Memory B cell (primary cell): ENCODE measurements at places on chromosomes 11 and 22.
A peak's percentile ranks its signal among the peaks of the same experiment; 100 is the strongest.

- DNase-seq = no peak
These were observed 621 bp downstream of the SGSM1 start for GRCh38 chr22:24806663-24807001.

GRCh38 chr22:33515795-33516194 is 404.5 kb downstream of the LARGE1 start:
- DNase-seq = no peak

DNA sequence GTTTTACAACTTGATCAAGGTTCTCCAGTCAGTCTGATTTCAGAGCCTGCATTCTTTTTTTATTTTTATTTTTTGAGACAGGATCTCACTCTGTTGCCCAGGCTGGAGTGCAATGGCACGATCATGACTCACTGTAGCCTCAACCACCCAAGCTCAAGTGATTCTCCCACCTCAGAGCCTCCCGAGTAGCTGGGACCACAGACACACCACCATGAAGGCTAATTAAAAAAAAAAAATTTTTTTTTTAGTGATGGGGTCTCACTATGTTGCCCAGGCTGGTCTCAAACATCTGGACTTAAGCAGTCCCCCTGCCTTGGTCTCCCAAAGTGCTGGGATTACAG is 117.2 kb upstream of the NAV2 start:
- no peak for DNase-seq

DNA sequence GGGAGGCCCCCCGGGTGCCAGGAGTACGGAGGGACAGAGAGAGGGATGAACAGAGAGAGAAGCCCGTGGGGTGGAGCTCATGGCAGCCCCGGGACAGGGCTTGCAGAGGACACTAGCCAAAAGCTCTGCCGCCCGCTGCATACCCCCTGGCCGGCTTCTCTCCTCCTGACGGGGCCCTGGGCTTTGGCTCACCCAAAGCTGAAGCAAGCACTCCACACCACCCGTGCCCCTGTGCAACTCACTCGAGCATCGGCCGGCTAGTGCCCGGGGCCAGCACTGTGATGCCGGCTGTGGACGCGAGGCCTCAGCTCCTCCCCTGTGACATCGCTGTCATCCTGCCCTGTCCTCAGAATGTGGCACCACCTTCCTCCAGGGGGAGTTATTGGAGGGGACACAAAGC is 429.6 kb downstream of the BRD1 start:
- DNase-seq = no peak

GRCh38 chr22:21622919-21623647 is 6.7 kb downstream of the YDJC start:
- DNase-seq = no peak

DNA sequence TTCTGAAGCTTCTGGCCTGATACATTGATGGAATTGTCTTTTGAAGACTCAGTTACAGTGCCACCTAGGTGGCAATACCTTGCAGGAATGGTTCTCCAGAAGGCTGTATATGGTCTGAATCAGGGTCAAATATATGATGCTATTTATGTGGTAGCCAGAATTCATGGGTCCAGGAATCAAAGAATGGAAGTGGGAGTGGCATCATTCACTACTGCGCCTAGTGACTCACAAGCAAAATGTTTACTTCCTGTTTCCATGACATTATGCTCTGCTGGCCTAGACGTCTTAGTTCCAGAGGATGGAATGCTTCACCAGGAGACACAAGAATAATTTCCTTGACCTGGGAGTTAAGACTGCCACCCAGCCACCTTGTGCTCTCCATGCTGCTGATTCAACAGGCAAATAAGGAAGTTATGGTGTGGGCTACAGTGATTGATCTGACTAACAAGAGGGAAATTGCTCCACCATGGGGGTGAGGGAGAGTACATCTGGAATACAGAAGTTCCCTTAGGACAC is 491.8 kb downstream of the ETS1 start:
- no peak for DNase-seq

GRCh38 chr11:63478896-63479295 is 12.1 kb downstream of the PLAAT5 start:
- peak; percentile 67 for DNase-seq

DNA sequence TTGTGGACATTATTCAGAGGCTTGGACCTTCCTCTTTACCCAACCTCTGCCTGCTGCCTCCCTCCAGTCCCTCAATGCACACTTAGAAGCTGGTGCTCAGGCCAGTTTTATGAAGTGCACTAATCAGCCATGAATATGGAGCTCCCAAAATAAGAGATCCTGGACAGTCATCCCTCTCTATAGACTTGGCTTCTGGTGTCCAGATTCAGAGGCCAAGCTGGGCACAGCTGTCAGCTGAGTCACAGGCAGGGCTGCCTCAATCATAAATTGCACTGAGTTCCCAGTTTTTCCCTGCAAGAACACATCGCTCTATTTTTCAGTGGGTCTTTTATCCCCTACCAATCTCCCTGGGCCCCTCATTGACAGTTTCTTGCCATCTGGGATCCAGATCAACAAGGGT is 161.7 kb upstream of the CADM1 start:
- no peak for DNase-seq

DNA sequence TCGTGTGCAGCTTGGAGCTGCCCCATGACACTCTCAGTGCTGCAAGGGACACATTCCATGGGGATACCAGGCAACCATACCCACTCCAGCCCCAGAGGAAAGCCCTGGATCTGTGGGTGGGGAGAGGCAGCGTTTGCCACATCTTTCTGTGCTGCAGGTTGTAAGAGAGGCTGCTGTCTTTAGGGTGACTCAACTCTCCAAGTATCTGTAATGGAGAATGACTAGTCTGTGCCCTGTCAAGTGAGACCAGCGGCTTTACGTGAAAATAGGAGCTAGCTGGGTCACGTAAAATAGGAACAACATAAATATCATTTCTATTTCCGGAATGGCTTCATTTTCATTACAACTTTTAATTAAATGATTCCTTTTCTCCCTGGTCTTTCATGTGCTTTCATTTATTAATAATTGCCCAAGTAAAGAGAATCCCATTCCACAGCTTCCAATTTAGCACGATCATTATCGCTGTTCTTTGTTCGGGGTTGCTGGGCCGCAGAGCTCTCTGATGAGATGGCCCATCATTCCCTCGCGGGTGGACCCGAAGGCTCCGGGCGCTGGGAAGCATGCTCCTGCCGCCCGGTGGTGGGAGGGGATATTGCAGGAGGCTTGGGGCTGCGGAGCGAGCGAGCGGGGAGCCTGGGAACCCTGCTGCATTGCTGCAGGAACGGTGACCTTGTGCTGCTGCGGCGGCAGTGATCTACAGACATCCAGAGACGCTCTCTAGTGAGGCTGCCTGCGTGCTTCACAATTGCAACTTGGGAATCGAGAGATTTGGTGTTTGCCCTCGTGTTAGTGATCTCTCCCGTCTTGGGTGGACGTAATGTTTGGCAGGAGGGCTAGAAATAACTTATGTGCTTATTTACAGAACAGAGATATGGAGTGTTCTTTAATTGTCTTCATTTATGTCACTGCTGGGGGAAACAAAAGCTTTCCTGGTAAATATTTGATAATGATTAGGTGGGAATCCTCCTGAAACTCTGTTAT is 10.6 kb downstream of the SLC6A5 start:
- peak; percentile 48 for DNase-seq

DNA sequence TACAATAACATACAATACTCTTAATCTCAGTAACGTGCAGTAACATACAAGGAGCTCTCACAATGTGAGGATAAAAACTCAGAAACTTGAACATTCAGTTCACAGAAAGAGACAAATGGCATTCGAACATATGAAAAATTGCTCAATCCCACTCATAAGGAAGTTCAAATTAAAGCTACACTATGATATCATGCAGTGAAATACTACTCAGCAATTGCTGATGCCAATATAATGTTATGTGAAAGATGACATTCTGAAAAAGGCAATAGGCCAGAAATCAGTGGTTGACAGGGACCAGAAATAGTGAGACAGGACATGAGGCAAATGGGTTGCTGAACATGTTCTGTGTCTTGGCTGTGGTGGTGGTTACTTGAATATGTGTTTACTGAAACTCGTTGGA is 33.7 kb upstream of the PITPNB start:
- no peak for DNase-seq

GRCh38 chr11:6568191-6568918 is 35.1 kb downstream of the RRP8 start:
- DNase-seq = no peak

GRCh38 chr11:75592715-75593114 is 30.7 kb downstream of the SERPINH1 start:
- no peak for DNase-seq

DNA sequence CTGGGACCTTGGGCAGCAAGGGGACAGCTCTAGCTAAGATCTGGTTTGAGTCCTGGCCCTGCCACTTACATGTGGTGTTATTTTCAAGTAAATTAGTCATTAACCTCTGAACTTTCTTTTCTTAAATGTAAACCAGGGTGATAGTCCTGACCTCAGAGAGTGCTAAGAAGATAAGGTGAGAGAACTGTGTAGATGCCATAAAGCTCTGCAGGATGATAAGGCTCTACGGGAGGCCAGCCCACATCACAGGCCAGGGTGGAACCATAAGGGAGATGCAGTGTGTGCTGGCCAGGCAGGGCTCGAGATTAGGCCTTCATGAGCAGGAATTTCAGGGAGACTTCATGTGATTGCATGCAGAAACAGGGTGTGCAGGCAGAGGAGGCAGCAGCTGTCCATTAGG is 24.2 kb downstream of the NECTIN1 start:
- no peak for DNase-seq

GRCh38 chr22:30685178-30685577 is 9.5 kb upstream of the OSBP2 start:
- no peak for DNase-seq

- DNase-seq = no peak
These were observed 35.0 kb downstream of the GUCY1A2 start for GRCh38 chr11:106983261-106983660.

GRCh38 chr11:115083144-115083806 is 404.9 kb downstream of the NXPE2 start:
- no peak for DNase-seq

- no peak for DNase-seq
These were observed 11.9 kb downstream of the SHANK3 start for GRCh38 chr22:50684501-50684900.

DNA sequence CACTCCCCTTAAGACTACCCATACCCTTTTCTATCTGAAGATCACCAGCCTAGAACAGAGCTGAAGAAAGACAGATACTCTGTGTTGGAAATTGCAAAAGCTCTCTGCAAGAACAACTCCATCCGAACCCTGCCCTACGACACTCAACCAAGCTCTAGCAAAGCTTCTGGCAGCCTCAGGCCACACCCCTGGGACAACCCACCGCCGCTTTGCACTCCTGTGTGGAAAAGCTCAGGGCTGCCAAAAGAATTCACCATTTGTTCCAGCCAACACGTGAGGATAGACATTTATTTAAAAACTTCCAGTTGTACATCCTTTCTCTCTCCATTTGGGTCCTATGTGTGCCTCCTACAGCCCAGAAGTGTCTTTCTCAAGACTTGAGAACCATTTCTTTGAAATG is 62.4 kb upstream of the CD5 start:
- DNase-seq = no peak

- no peak for DNase-seq
These were observed 113.8 kb upstream of the SLC5A12 start for GRCh38 chr11:26835611-26836010.
